Activated T-cell treated with anti-CD3 and anti-CD28 coated beads for 4 hours (primary cell): ENCODE measurements at places on chromosomes 11 and 22.
A peak's percentile ranks its signal among the peaks of the same experiment; 100 is the strongest.

DNA sequence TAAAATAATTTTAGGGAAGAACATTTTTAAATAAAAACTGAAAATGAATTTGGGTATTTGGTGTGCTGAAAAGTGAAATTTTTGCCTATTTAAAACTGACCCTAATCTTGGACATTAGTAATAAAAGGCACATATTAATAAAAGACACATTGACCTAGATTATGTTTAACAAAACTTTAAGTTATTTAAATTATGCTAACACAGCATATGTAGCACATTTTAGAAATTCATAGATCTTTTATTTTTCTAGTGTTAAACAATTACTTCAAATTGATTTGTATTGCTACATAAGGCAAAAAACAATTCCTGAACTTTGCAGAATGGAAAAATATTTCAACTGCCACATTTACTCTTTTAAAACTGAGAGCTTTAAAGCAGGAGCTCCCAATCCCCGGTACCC, 10.6 kb downstream of the C11orf58 start:
- DNase-seq = no peak

GRCh38 chr11:8087185-8087584, 6.2 kb downstream of the TUB start:
- DNase-seq = no peak

- no peak for DNase-seq
Measured at GRCh38 chr11:60316317-60316716, 10.7 kb upstream of the MS4A6E start.

- peak; percentile 5 for DNase-seq
Measured at GRCh38 chr11:71080239-71081097, 171.9 kb downstream of the SHANK2 start.

- DNase-seq = no peak
Measured at GRCh38 chr22:45885171-45885840, 91.7 kb downstream of the WNT7B start.
